Type B pancreatic cell (in vitro differentiated cells): ENCODE measurements at places on chromosomes 16 and 17.

- no peak for DNase-seq
Measured at GRCh38 chr16:55655897-55656681, at the start of gene SLC6A2. Gene SLC6A2 (plus strand): TSS chr16:55655988. CDS start chr16:55656695, 707 bp downstream.

- DNase-seq, result no peak
Measured at GRCh38 chr16:10979717-10980601, 35.6 kb downstream of the CLEC16A start.

DNA sequence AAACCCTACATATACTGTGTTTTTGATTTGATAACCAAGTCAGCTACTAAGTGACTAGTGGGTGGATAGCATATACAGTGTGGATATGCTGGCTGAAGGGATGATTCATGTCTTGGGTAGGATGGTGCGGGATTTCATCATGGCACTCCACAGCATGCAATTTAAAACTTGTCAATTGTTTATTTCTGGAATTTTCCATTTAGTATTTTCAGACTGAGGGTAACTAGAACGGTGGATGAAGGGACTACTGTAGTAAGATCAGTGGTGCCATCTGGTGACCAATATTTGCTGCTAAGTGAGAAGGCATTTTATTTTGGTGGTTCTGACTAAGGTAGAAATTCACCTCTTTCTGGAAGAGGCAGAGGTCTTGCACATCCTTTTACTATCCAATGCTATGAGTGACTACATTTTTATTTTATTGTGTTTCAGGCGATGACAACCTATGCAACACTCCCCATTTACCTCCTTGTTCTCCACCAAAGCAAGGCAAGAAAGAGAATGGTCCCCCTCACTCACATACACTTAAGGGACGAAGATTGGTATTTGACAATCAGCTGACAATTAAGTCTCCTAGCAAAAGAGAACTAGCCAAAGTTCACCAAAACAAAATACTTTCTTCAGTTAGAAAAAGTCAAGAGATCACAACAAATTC, 3.1 kb downstream of the CDC6 start:
- no peak for DNase-seq

DNA sequence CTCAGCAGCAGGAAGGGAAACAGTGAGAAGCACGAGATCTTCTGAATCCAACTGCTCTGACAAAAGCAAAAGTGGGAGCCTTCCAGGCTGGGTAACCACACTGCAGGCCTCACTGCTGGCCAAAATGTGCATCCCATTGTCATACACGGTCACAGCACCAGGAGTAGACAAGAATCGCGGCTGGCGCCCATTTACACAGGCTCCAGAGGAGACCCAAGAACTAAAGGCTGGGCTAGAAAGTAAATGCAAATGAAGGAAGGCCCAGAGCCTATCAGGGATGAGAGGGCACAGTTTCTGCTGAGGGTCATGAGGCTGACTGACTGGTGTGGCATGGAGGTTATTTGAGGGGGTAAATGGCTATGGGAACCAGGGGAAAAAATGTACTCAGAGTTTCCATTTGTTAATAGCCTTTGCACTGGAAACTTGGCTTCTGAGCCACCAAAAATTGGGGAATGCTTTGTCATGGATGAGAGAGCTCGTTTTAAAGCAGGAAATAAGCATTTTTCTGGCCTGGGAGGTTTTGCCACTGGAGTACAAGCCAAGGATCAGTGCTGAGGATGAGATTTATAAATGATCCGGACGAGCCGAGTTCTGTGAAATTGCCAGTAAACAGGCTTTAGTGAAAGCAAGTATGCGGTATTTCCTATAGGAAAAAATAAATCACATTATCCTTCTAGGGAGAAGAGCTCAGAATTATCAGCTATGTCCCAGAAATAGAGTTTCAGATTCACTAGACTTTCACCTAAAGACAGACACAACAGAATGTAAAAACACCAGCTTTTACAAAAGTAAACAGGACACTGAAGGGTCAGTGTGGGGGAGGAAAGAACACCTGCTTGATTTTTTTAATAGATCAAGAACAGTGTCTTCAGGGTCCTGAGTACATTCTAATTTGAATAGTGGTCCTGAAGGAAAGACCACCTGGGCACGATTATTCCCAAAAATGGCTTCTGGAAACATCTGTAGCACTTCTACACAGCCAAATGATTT, 66.9 kb upstream of the GSG1L start:
- no peak for DNase-seq

DNA sequence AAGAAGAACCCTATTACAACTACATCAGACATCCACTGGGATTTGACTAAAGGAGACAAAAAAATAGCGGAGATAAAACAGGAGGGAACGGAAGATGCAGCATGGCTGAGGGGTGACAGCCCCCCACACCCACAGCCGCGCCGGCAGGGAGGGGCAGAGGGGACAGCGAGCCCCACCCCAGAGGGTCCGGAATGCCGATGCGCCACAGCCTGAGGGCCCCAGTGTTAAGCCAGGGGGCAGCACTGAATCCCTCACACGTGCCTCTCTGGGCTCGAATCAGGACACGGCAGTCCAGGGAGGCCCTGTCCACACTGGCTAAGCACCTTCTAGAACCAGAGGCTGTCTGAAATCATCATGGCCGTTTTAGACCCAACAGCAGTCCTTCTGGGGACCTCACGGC, 18.8 kb downstream of the MAP1LC3B start:
- no peak for DNase-seq

DNA sequence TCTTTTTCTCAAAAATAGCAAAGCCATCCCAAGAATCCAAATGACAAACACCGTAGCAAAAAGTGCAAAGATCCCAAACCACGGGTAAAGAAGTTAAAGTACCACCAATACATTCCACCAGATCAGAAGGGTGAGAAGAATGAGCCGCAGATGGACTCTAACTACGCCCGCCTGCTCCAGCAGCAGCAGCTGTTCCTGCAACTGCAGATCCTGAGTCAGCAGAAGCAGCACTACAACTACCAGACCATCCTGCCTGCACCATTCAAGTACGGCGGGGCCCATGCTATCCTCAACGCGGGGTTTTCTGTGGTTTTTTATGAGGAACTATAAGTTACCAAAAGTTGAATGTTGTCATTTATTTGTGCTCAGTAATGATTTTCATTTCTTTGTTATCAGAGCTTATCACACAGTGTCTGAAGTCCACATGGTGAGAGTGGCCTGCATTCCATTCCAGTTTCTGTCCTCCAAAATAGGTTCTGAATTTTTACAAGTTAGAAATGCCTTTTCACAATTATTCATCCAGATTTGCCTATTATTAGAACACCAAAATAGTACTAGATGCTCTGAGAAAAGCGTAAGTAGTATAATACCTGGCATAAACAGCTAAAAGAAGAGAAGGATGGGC, 169.2 kb downstream of the MRTFB start:
- DNase-seq, result no peak

GRCh38 chr17:20059728-20060188, 50.6 kb downstream of the SPECC1 start:
- DNase-seq, result no peak

DNA sequence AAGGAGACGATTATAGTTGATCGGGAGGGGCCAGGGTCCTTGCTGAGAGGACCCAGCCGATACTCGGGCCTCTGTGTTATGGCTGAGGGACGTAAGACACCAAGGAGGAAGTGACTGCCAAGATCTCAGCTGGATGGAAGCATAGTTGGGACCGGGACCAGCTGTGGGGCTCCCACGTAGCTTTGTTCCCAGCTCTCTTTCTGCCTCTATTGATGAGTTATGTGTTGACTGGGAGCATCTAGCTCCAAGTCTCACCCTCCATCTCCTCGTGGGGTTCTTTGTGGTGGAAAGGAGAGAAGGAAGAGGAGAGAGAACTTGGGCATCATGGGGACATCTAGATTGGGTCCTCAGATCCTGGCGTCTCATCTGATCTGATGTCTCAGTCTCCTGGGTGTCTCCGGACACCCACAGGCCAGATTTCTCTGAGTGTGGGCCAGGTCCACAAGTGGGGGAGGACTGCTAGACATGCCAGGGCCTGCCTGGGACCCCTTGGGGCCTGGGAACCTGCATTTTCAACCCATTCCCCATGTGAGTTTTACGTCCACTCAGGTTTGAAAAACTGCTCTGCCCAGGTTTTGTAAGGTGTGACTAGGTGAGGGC, 1.0 kb downstream of the MGRN1 start:
- DNase-seq, result no peak

DNA sequence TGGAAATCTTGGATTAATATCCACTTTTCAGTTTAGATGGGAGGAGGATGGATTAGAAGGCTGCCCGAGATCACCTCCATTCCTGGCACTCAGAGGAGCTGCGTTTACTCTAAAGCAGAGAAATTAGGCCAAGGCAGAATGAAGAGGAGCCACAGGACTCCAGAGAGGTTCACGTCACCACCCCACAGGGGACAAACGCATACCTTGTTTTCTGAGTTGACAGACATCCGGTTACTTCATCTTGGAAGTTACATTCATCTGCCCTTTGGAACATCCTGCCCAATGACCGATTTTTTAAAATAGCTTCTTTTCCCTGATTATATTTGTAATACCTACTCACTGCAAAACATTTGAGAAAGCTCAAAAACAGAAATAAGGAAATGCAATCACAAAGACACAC, 220.0 kb downstream of the SOX9 start:
- DNase-seq, result no peak

DNA sequence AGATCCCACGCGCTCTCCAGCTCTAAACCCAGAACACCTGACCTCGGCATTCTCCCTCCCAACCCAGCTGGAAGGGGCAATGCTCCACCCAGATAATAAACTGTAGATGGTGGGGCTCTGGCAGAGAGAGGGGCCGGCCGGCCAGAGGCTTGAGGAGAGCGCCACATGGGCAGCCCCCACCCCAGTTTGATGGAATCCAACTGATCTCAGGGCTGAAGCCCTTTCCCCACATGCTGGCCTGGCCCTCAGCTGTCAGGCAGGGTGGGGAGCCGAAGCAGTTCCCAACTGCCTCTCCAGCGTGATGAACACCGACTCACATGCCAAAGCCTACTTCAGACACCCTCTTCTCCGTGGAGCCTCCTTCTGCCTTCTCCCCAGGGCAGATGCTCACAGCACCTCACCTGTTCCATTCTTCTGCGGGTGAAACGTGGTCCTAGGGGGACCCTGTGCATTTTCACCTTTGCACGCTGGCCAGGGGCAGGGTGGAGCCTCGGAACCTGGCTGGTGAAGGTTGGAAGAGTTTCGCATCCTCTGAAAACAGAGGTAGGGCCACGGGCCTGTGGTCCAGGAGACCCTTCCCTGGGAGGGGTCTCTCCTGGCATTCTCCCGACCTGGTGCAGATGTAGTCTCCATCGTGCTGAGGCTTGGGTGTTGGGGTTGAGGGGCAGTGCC, 65.7 kb upstream of the ZNF469 start:
- DNase-seq, result no peak

DNA sequence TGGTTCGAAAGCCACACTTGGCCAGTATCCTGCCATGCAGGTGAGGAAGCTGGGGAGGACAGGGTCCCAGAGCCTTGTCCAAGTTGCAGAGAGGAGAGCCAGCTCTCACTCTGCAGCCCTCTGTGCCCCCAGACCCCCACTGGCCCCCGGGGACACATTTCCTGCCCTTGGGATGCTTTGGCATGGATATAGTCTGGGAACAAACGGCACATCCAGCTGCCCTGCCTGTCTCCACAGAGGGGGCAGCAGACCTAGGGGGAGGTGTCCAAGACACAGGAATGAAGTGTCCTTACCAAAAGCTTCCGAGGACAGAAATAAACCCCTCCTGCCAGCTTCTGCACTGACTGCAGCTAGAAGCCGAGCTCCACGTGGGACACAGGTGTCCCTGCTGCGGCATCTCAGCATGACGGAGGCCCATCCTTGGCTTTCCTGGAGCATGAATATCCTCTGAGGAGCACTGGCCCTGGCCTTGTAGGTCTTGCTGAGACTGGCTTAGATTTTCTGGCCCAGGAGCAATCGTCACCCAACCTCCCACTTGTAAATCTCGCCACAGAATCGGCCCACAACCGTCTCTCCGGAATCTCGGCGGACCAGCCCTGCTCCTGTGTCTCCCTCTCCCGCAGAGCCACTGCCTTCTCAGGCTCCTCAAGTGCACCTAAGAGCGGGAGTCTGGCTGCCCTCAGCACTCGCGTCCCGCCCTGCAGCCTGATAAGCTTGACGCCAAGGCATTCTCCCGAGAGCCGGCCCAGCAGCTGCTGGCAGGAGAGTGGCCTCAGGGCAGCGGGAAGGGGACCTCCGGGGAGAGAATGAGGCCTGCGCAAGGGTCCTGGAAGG, 1.1 kb upstream of the CAPN15 start:
- DNase-seq, result no peak

- DNase-seq, result no peak
Measured at GRCh38 chr16:81266680-81267095, 28.2 kb downstream of the BCO1 start.

DNA sequence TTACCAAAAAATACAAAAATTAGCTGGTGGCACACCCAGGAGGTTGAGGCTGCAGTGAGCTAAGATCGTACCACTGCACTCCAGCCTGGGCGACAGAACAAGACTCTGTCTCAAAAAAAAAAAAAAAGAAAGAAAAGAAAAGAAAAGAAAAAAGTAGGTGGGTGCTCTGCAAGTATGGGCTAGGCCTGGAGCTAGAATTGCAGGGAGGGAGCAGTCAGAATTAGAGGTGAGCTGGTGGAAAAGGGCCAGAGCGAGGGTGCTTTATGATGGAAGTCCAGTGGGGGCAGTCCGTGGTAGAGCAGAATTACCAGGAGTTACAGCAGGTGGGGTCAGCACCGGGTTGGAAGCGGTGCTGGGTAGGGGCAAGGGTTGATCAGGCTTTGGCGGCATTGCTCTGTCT, 57.0 kb upstream of the KDM6B start:
- DNase-seq, result no peak

- DNase-seq, result no peak
Measured at GRCh38 chr17:39871801-39872200, 3.8 kb downstream of the ZPBP2 start.

GRCh38 chr17:75244133-75244866, 17.1 kb downstream of the GGA3 start:
- DNase-seq, result no peak

- no peak for DNase-seq
Measured at GRCh38 chr16:1982991-1983543, 926 bp upstream of the GFER start.

DNA sequence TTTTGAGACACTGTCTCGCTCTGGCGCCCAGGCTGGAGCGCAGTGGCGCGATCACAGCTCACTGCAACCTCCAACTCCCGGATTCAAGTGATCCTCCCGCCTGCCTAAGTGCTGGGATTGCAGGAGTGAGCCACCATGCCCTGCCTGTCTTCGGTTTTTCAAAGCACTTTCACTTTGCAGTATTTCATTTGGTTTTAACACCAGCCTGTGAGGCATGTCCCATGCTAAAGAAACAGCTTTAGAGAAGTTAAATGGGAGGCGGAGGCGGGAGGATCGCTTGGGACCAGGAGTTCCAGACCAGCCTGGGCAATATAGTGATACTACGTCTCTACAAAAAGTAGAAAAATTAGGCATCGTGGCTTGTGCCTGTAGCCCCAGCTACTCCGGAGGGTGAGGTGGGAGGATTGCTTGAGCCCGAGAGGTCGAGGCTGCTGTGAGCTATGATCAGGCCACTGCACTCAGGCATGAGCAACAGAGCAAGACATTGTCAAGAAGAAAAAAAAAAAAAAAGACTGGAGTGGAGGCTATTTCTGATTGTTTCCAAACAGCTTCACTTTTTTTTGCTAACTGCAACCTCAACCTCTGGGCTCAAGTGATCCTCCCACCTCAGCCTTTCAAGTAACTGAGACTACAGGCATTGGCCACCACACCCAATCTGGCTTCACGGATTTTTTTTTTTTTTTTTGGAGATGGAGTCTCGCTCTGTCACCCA, 1.3 kb downstream of the METTL23 start:
- no peak for DNase-seq
